ENCODE measurements at places on chromosomes 11 and 22. TPM values are rescaled to one million over a fixed set of nuclear protein-coding genes. Genes with fewer than 3 reads are reported as not detected.

Gene BBOX1
- not detected for total RNA-seq

Gene CRYBA4
- not detected for total RNA-seq

Gene HOATZ
- not detected for total RNA-seq

Gene TRIM49
- not detected for total RNA-seq

Gene PLAAT2
- total RNA-seq: not detected

Gene HSPB2
- not detected for total RNA-seq

Gene FBLN1
- total RNA-seq: 210 TPM

Gene VPREB1
- not detected for total RNA-seq

Gene PIH1D2
- 1.2 TPM for total RNA-seq

Gene P2RX3
- total RNA-seq: not detected

Gene EXT2
- total RNA-seq: 134 TPM

Gene PANX1
- 51.4 TPM for total RNA-seq

Gene HEPN1
- total RNA-seq: not detected

Gene MUS81
- 30.7 TPM for total RNA-seq

Gene PKDREJ
- not detected for total RNA-seq

Gene OR5B21
- total RNA-seq: not detected

Gene GLYATL2
- not detected for total RNA-seq

Gene PKNOX2
- under 0.01 TPM for total RNA-seq

Gene CAPN5
- total RNA-seq: 22.5 TPM

Gene IGSF9B
- not detected for total RNA-seq

Gene ADM2
- total RNA-seq: 20.2 TPM

Gene DEFB131B
- not detected for total RNA-seq

Gene BRSK2
- not detected for total RNA-seq

Gene MIAT
- total RNA-seq: 0.86 TPM

Gene OR10G7
- total RNA-seq: not detected

Gene DDX25
- total RNA-seq: not detected

Gene DAGLA
- 5.5 TPM for total RNA-seq

Gene WT1
- 26.4 TPM for total RNA-seq

Gene DLG2
- not detected for total RNA-seq

Gene ATP6V1E1
- 152 TPM for total RNA-seq

Gene PRAME
- not detected for total RNA-seq

Gene LPXN
- total RNA-seq: 11.0 TPM

Gene HTR3B
- total RNA-seq: not detected

Gene UPK2
- not detected for total RNA-seq

Gene CHADL
- total RNA-seq: 0.29 TPM

Gene APOL4
- total RNA-seq: under 0.01 TPM

Gene CFAP300
- 12.1 TPM for total RNA-seq

Gene MMP27
- not detected for total RNA-seq

Gene NXPE4
- not detected for total RNA-seq

Gene RIBC2
- total RNA-seq: 1.2 TPM

Gene RAG2
- not detected for total RNA-seq

Gene GPR152
- not detected for total RNA-seq

Gene CECR2
- 0.58 TPM for total RNA-seq

Gene PMM1
- total RNA-seq: 105 TPM

Gene PNPLA5
- not detected for total RNA-seq

Gene TOMM22
- 78.3 TPM for total RNA-seq

Gene OR1S2
- not detected for total RNA-seq

Gene SMTNL1
- not detected for total RNA-seq

Gene GAL3ST1
- total RNA-seq: 0.29 TPM

Gene MUC5AC
- total RNA-seq: not detected

Gene PHF21A
- total RNA-seq: 14.2 TPM

Gene PDGFB
- total RNA-seq: 5.1 TPM

Gene C22orf31
- not detected for total RNA-seq

Gene TMEM126A
- 45.0 TPM for total RNA-seq

Gene PHLDB1
- total RNA-seq: 56.5 TPM

Gene KDM4E
- total RNA-seq: not detected

Gene SYTL2
- total RNA-seq: 40.6 TPM

Gene RBM7
- 46.3 TPM for total RNA-seq

Gene CLTCL1
- 8.2 TPM for total RNA-seq

Gene CSRP3
- not detected for total RNA-seq

All from myometrial cell (primary cell).